ENCODE measurements at places on chromosomes 12 and 14. TPM values are rescaled to one million over a fixed set of nuclear protein-coding genes. Genes with fewer than 3 reads are reported as not detected.

BMAL2 gene
- total RNA-seq, result 1.3 TPM

DNA sequence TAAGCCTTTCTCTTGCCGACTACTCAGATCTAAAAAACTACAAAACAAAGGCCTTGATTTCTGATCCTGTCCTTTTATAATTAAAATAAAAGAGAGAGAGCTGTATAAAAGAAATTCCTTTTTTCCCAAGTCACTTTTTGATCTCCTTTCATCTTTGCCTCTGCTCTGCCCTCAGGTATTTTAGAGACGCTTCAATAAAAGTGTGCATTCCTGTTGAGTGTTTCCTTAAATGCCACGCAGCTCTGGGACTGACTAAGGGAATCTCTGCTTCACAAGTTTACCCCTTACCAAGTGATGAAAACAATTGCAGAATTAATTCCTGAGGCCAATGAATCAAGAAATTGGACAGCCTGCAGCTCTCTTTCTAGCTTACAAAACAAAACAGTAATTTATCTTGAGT is 1109.8 kb downstream of the TMTC2 start:
- no peak for DNase-seq

AQP2 gene
- total RNA-seq, result not detected

GRCh38 chr14:23028799-23029198 is 5.9 kb downstream of the PSMB5 start:
- DNase-seq, result no peak

GRCh38 chr12:14769466-14769968 is 33.8 kb downstream of the WBP11 start:
- DNase-seq, result no peak

STRN3 gene
- 60.7 TPM for total RNA-seq

SPX gene
- 1.3 TPM for total RNA-seq

DNA sequence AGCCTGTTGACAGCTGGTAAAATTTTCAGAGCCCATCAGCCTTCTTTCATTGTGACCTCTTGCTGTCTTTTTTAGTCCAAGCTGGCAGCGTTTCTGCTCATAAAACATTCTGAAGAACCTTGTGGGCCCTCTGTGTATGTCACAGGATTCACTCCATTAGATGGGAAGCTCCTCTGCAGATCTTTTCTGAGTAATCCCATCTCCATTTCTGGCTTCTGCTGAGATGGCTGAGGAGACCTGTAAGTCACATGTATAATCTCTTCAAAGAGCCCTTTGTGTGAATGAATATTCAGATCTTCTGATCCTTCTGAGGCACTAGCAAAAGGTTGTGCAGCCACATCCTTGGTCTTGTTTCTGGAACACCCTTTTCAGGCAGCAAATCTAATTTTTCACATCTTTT is 2.8 kb downstream of the RXYLT1 start:
- no peak for DNase-seq

GRCh38 chr12:38138225-38139221 is 178.1 kb upstream of the ALG10B start:
- peak; percentile 50 for DNase-seq

- no peak for DNase-seq
These were observed 8.5 kb upstream of the CFL2 start for GRCh38 chr14:34722723-34723545.

GRCh38 chr12:113453330-113453729 is 18.3 kb downstream of the LHX5 start:
- no peak for DNase-seq

GRCh38 chr12:39036105-39036504 is 130.7 kb upstream of the CPNE8 start:
- DNase-seq, result no peak

- DNase-seq, result no peak
These were observed 756 bp downstream of the LGR5 start for GRCh38 chr12:71440345-71440762.

DNA sequence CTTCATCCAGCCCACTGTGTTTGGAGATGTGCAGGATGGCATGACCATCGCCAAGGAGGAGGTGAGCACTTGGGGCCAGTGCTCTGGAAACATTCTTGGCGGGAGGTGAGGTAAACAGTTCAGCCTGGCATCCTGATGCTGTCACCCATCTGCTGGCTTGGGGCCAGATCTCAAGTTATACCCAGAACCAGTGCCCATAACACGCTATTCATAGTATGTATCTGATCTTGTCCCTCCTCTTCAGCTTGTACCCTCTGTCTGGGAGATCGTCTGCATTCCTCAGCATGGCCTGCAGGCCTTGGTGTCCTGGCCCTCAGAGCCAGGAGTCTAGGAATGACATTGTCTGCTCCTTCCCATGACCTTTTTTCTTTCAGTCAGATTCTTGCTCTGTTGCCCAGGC is 31.4 kb downstream of the ALDH2 start:
- no peak for DNase-seq

ANG gene
- total RNA-seq, result 59.8 TPM

DNA sequence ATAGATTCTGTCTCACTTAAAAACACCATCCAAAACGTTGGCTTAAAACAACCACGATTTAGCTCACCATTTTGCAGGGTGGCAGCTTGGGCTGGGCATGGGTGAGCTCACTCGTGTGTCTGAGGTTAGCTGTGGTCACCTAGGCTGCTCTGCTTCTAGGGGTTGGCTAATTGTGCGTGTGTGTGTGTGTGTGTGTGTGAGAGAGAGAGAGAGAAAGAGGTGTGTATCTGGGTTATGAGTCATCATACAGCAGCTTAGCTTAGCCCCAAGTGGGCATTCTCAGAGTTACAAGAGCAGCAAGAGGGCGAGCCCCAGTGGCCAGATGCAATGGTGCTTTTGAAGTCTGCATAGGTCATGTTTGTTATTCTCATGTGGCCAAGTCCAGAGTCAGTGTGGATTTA is 6.0 kb downstream of the FBXW8 start:
- DNase-seq, result no peak

KSR2 gene
- 0.33 TPM for total RNA-seq

DNA sequence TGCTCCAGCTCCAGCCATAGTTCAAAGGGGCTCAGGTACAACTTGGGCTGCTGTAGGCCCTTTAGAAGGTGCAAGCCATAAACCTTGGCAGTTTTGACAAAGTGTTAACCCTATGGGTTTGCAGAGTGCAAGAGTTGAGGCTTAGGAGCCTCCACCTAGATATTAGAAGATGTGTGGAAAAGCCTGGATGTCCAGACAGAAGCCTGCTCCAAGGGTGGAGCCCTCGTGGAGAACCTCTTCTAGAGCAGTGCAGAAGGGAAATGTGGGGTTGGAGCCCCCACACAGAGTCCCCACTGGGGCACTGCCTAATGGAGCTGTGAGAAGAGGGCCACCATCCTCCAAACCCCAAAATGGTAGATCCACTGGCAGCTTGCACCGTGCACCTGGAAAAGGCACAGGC is 45.1 kb downstream of the RPS29 start:
- no peak for DNase-seq

Data from breast epithelium (tissue), 4 donors.